ENCODE measurements at places on chromosomes 7 and 10. TPM values are rescaled to one million over a fixed set of nuclear protein-coding genes. Genes with fewer than 3 reads are reported as not detected.

GRCh38 chr10:42431095-42431494 lies 207.3 kb downstream of the ZNF33B start:
- no peak for DNase-seq

Gene CLIP2
- polyA plus RNA-seq = 30.2 TPM

Gene LRRC18
- not detected for polyA plus RNA-seq

DNA sequence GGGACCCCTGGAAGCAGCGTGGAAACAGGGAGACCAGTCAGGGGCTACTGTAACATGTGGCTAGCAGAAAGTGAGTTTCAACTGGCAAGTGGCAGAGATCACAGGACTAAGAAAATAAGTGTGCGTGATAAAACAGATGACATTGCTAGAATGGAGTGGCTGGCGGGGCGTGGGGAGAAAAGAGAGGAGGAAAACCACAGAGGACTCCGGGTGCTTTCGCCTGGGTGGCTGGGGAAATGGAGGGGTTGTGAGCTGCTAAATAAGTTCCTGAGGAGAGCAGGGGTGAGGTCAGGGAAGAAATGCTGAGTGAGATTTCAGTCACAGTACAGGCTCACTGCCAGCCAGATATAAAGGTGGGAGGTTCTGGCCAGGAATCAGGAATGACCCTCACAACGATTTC lies 166.9 kb downstream of the MYOF start:
- no peak for DNase-seq

DNA sequence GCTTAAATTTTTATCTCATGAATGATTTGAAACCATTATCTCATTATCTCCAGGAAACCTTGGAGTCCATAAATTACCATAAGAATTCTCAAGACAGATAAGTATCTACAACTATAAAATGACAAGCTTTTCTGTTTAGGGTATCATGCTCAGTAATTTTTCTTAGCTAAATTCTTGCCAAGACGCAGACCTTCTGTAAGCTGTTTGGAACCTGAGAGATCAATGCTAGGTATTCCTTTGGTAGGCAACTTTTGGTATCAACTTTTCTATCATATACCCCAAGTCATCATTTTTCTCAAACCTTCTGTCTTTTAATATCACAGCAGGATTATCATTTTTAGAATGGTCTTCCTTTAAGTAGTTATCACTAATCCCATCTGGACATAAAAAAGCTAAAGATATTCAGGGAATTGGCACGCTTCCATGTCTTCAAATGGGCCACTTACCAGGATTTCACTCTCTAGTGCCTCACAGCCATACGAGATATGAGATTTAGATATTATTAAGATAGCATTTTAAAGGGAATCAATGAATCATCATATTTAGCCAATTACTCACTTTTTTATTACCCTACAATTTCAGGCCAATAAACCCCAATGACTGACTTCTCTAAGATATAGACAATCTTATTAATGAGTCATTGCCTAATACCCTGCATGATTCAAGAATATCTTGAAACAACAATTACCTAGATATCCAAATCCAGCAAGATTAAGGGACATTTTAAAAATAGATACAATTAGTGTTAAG lies 544.1 kb downstream of the HTR7 start:
- DNase-seq = no peak

DNA sequence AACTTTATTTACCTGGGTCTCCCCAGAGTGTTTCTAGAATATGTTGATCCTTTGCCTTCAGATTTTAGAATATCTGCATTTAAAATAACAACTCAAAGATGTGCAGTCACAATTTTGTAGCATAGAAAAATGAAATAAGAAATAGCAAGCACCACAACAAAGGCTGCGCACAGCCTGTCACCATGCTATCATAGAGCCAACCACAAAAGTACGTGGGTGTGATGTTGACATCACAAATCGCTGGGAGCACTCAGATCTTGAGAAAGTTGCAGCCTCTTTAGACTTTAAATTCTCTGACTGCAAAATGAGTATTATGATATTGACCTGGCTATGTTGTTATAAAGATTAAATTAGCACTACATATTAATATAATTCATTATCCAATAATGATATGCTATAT lies 177.9 kb downstream of the TNS3 start:
- DNase-seq = no peak

Measured in left renal pelvis (tissue), 4 donors.